ENCODE measurements at places on chromosomes 13 and 19.

- no peak for DNase-seq
Observed at GRCh38 chr13:20149762-20150161, 11.1 kb downstream of the GJA3 start.

DNA sequence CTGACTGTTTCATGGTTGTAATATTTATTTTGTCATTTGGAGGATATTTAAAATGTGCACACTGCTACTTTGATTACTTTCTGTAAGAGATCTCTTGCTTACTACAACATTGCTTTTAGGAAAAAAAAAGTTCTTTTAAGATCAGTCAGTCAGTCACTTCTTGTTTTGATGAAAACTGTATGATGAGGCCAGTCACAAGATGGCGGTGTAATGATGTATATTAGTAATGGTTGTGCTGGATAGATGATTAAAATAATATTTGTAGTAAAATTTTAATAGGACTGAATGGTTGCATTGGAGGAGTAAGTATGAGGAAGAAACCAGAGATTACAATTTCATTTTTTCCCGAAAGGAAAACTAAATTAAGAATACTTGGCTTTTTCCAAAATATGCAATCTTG is 2411.1 kb downstream of the PCDH9 start:
- no peak for DNase-seq

DNA sequence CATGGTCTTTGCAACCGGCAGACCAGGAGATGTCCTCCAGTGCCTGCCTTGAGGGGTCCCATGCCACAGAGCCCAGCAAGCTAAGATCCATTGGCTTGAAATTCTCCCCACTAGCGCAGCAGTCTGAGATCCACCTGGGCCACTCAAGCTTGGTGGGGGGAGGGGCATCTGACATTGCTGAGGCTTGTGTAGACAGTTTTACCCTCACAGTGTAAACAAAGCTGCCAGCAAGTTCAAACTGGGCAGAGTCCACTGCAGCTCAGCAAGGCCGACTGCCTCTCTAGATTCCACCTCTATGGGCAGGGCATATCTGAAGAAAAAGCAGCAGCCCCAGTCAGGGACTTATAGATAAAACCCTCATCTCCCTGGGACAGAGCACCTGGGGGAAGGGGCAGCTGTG is 32.0 kb upstream of the ITM2B start:
- no peak for DNase-seq

GRCh38 chr19:18428173-18428786 is 9.1 kb downstream of the SSBP4 start:
- peak; percentile 85 for DNase-seq

GRCh38 chr13:24734950-24735349 is 29.0 kb upstream of the RNF17 start:
- DNase-seq, result no peak

GRCh38 chr13:90547272-90547790 is 800.2 kb upstream of the MIR17HG start:
- DNase-seq, result no peak

- no peak for DNase-seq
Observed at GRCh38 chr19:3931041-3931440, 1.8 kb upstream of the NMRK2 start.

DNA sequence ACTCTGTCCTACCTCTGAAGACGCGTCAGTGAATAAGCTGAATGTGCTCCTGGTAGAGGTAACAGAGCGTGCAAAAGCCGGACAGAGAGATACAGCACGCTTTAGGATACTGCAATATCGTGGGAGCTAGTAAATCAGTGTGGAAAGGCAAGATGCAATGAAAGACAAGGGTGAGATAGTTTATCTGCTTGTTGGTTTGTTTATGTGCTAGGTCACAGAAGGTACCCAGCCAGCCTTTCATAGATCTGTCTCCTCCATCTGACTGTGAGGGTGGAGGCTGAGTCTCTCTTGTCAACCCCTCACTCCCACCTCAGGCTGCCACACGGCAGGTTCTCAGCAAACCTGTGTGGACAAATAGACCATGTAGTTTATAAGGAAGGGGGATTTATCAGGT is 904 bp upstream of the GIPC1 start:
- no peak for DNase-seq

DNA sequence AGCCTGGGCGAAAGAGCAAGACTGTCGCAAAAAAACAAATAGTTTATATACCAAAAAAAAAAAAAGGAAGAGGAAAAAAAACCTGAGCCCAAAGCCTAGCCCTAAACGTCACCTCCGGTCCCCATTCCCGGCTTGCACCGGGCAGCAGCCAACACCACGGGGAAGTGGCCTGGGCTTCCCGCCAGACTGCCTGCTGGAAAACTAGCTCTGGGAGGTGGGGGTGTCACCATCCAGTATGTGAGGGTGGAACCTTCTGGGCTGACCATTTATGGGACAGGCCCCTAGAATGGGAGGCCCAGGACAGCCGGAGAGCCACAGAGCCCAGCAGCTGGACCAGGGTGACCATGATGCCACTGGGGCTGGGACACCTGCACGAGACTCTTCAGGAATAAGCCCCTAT is 37.3 kb downstream of the IL12RB1 start:
- DNase-seq, result no peak

DNA sequence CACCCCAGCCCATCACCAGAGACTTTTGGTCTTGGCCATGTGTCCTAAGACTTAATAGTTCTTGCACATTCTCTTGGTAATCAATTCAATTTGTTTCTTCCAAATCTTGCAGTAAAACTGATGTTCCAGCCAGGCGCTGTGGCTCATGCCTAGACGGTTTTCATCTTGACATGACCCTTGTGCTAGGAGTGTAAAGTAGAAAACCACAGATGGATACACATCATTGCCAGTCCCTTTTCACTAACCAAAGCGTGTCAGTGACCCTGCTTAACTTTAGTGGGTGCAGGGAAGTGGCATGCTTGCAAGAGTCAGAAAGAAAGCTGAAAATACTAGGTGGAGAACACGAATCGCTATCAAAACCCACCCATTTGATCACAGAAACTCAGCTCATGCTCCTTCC is 18.0 kb upstream of the CD70 start:
- no peak for DNase-seq

- DNase-seq, result no peak
Observed at GRCh38 chr13:27641711-27642502, 20.2 kb downstream of the POLR1D start.

GRCh38 chr13:48831248-48831647 is 144.5 kb upstream of the FNDC3A start:
- DNase-seq, result no peak

GRCh38 chr13:24511816-24512196 is 772 bp downstream of the PARP4 start:
- no peak for DNase-seq

DNA sequence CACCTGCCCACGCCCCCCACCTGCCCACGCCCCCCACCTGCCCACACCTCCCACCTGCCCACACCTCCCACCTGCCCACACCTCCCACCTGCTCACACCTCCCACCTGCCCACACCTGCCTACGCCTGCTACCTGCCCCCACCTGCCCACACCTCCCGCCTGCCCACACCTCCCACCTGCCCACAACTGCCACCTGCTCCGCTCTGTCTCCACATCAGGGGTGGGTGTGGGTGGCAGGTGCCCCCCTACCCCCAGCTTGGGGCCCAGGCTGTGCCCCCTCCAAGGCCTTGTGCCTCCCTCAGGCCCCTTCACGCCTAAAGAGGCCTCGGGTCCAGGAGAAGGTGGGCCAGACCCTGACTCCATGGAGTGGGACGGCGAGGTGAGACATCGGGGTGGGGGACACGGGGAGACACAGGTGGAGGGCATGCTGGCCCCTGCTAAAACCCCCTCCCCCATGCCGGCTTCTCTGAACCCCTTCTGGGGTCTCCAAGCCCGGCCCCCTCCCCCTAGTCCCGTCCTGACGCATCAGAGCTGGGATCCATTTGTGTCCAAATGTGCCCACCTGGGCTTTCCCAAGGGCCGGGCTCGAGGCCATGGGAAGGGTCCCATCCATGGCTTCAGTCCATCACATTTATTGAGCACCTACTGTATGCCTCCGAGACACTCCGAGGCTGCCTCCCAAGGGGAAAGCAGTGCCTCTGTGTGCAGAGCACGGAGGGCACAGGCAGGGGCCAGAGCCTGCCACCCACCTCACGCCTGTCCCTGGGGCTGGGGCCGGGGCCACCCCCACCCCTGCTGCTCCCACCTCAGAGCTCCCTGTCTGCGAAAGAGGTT is 4.9 kb downstream of the PLK5 start:
- no peak for DNase-seq

GRCh38 chr13:50513300-50513877 is 330.1 kb downstream of the DLEU7 start:
- DNase-seq, result no peak

DNA sequence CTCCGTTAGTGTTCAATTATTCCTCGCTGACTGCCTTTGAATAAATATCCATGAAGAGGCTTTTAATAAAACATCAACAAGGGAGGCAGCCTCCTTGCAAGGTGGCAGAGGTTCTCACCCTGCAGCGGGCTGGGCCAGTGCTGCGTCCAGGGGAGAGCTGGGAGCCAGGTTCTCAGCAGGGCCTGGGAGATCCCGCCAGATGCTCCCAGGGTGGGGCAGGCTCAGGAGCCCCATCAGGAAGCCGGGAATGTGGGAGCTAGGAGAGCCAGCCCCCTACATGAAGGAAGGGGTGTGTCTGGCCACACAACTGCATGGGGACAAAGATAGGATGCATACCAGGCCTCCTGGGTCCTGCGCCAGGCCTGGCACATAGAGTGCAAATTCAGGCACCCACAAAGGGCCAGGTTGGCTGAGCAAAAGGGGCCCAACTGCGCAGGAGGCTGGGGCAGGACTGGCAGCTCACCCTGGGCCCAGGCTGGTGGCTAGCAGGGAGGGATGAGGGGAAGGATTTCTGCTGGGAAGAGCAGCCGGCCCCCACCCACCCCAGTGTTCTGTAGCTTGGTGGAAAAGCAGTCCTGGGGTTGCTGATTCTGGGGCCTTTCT is 22.8 kb downstream of the VSTM2B start:
- no peak for DNase-seq

DNA sequence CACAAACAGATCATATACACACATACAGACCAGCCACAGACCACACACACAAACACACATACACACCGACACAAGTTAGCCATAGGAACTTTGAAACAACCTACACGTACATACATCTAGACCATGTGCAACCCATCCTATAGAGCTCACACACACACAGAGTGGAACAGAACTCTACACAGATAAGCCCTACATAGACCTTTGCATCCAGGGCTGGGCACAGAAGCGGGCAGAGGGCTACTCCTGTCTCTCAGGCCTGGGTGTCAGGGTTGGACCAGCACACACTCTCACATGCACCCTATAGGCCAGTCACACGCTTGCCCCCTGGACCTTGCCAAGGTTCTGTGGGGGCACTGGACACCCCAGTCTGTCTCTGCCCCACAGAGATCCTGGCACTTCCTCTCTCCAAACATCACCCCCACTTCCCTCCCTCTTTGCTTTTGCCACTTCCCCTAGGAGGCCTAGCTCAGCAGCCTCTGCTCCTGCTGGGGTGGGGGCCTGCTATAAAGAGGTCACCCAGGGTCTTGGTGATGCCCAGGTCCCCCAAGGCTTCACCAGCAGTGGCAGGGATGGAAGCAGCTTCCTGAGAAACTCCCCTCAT is 5.8 kb upstream of the JUNB start:
- DNase-seq, result no peak

DNA sequence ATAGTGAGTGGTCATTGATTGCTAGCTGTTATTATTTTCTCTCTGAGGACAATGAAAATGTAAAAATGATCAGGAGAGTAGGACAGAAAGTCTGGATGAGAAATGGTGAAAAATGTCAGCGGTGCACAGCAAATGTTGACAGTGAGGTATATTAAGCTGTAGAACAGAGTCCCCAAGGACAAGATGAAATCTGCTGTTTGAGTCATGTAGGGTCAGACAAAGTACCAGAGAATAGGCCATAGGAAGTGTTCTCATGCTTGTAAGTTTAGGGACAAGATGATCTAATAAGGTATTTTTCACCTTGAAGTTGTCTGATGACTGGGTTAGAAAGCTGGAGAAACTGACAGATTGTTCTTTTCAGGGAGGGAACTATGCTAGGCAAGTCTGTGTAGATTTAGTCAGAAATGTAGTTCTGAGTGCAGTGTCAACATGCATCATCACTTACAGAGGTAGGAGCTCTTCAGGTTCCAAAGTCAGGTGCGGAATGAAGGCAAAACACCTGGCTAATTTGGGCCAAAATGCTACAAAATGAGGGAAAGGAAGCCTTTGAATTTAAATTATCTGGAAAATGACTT is 369.3 kb downstream of the DLEU7 start:
- DNase-seq, result no peak

DNA sequence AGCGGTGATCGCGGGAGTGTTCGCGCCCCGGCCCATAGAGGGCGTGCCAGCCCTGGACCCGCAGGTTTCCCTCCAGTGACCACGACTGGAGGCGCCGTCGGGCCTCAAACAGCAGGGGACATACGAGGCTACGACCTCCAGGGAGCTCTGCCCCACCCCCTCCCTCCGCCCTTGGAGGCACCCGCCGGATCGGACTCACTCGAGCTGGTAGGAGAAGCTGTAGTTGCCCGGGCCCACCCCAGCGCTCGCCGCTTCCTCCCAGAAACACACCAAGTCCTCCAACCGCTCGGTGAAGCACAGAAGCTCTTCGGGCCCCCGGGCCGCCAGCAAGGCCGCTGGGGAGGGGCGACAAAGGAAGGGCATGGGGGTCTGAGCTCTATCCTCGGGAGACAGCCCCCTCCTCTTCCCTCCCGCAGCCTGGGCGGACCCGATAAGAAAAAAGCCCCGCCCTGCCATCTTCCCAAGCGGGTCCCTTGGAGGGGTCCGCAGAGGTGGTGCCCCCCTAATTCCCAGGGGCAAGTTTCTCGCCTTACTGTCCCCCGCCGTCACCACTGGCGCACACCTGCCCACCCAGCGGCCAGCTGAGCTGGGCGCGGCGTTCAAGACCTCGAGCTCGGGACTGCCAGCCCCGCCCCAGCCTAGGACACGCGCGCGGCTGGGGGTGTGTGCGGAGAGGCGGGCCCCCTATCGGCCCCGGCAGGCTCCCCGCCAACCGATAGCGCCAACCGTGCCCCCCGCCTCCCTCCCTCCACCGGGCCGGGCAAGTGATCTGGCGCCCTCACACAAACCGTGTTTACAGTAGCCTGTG is 1.0 kb downstream of the EPOR start:
- DNase-seq, result peak; percentile 74

DNA sequence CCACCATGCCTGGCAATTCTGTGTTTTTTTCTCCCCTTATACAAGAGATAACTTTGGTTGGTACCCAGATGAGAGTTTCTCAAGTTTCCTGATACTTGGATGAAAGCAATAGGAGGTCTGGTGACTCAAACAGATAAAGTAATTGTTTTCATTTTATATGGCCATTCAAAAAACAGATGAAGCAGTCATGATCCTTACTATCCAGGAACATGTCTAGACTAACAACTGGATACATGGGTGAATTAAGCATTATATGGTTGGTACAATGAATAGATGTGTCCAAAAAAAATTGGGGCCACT is 8.5 kb downstream of the ZNF430 start:
- no peak for DNase-seq
